ENCODE measurements at places on chromosomes 7 and 10. TPM values are rescaled to one million over a fixed set of nuclear protein-coding genes. Genes with fewer than 3 reads are reported as not detected.

DNA sequence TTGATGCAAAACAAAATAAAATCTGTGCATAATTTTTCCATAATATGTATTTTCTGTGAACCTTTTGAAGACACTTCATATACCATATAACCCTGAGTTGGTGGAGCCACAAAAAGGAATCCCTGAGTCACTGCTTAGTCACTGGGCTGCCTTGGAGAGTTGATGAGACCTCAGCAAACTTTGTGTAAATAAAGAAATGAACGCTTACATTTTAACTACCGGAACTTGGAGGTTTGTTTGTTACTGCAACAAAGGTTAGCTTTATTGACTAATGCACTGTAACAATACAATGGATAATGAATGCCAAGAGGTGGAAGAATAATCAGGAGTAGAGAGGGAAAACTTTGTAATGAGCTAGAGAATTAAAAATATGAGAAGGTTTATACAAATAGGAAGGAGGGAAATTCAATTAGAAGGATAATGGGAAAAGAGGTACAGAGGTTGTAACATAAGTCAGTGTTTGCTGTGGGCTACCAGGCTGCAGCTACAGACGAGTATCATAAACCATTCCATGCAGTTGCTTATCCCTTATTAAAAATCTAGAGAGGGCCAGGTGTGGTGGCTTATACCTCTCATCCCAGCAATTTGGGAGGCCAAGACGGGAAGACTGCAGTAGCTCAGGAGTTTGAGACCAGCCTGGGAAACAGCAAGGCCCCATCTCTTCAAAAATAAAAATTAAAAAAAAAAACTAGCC lies 1042.1 kb downstream of the TYW1 start:
- H3K4me1 ChIP-seq: no peaks in the 10 kb centered on the region
- no peak overlapping the region for H3K27ac ChIP-seq
- H3K36me3 ChIP-seq: no peaks in the 10 kb centered on the region
- DNase-seq: no peak

DNA sequence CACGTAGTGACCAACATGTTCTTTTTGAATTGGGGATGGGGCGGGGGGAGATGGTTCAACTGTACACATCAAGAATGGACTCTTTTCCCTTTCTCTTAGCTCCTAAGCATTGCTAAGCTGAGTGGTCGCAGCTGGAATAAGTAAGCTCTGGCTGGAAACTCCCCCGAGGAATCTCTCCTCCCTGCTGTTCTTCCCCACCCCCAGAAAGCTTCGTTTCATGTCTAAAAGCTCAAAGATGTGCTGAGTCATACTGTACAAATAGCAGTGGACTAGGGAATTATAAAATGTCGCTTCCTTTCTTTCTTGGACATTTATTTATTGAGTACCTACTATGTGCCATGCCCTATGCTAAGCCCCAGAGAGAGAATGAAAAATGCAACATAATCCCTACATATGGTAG lies 191.1 kb upstream of the ADO start:
- H3K36me3 ChIP-seq: no peaks in the 10 kb centered on the region
- H3K27me3 ChIP-seq: peaks cover 5% of the 10 kb centered on the region
- H3K4me3 ChIP-seq: no peak overlapping the region
- no peak overlapping the region for H3K27ac ChIP-seq

The NCF1 gene
- total RNA-seq: 50.8 TPM

- no peaks in the 10 kb centered on the region for H3K4me1 ChIP-seq
- no peaks in the 10 kb centered on the region for H3K27me3 ChIP-seq
- DNase-seq: no peak
- no peaks in the 10 kb centered on the region for H3K36me3 ChIP-seq
- no peak overlapping the region for H3K4me3 ChIP-seq
Measured at GRCh38 chr10:44769450-44769849, 141.7 kb upstream of the TMEM72 start.

DNA sequence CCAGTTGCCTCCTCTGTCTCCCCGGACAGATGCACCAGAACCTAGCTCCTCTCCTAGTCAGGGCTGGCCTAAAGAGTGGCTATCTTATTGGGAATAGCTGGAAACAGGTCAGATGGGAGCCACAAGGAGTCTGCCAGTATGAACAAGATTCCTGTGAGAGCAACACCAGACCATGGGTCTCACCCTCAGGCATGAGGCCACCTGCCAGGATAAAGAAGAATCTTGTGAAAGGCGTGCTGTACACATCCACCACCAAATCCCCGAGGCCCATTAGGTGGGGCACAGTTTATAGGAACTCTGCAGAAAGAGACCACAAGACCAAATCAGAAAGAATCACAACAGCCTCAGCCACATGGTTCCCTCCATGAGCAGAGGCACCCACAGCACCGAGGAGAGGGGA lies 325.9 kb downstream of the TNS3 start:
- H3K4me3 ChIP-seq: no peak overlapping the region
- peak; percentile 17 for DNase-seq
- no peak overlapping the region for H3K27ac ChIP-seq

The DNAJC30 gene
- 10.5 TPM for total RNA-seq

The ZSWIM8 gene
- 125 TPM for total RNA-seq

- no peaks in the 10 kb centered on the region for H3K4me1 ChIP-seq
- no peak overlapping the region for H3K4me3 ChIP-seq
- H3K27me3 ChIP-seq: no peaks in the 10 kb centered on the region
- H3K27ac ChIP-seq: no peak overlapping the region
- no peak for DNase-seq
Measured at GRCh38 chr7:149469806-149470205, 8.9 kb upstream of the ZNF777 start.

Measured in lower lobe of right lung (tissue), 2 donors.